ENCODE measurements at places on chromosomes 13 and 19.

DNA sequence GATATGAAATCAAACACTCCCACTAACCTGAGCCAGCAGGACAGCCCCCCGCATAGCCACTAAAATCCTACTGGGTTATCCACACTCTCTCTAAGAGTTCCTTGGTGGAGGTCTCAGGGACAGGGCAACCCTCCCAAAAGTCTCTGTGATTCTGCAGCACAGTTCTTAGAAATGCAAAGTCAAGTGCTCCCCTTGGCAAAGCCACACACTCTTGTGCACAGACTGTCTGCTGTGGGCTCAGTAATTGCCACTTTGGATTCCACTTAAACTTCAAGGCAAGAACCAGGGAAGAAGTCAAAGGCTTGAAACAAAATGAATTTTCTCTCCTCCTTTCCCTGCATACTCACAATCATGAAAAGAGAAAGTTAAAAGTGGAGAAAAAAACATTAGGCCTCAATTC, 61.5 kb downstream of the DOCK9 start:
- DNase-seq: no peak

DNA sequence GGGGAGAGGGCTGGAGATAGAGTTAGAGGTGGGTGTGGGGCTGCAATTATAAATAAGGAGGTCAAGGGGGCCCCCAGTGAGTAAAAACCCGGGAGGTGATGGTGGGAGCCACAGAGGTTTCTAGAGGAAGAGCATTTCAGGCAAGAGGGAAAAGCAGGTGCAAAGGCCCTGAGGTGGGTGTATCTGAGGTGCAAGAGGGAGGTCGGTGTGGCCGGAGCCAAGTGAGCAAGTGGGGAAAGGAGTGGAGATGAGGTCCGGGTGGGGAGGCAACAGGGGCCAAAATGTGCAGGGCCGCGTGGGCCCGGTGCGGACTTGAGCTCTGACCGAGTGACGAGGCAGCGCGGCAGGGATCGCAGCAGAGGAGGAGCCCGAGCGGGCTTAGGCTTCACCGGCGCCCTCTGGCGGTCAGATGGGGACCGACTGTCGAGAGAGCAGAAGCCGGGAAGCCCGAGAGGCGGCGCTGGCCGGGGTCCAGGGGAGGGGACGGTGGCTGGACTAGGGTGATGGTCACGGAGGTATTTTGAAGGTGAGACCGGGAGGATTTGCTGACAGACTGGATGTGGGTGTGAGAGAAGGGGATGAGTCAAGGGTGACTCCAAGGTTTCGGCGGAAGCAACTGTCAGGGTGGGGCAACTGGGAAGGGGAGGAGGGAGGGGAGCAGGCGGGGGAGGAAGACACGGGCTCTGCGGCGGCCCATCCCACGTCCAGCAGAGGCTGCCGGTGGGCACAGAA, 17.7 kb upstream of the SPACA4 start:
- DNase-seq: peak; percentile 74

GRCh38 chr13:113801289-113801961, 42.4 kb downstream of the TMEM255B start:
- DNase-seq: no peak

DNA sequence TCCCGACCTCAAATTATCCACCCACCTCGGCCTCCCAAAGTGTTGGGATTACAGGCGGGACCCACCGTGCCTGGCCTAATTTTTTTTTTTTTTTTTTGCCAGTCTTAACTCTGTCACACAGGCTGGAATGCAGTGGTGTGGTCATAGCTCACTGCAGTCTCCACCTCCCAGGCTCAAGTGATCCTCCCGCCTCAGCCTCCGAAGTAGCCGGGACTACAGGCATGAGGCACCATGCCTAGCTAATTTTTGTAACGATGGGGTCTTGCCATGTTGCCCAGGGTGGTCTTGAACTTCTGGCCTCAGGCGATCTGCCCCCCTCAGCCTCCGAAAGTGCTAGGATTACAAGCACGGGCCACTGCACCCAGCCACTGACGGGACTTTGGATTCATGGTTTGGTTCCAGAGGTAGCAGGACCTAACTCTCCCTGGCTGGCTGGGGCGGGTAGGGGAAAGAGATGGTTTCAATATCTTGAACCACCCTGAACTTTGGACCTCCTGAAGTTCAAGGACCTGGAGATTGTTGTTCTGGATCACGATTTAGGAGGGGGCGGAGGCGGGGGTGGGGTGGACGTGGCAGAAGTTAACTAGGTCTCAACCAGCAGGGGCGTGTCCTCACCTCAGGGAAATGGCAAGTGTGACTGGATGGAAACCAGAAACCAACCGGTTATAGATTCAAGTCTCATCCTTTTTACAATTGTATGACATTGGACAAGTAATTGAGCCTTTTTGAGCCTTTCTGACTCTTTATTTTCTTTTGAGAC, 40.8 kb downstream of the IER2 start:
- DNase-seq: no peak

DNA sequence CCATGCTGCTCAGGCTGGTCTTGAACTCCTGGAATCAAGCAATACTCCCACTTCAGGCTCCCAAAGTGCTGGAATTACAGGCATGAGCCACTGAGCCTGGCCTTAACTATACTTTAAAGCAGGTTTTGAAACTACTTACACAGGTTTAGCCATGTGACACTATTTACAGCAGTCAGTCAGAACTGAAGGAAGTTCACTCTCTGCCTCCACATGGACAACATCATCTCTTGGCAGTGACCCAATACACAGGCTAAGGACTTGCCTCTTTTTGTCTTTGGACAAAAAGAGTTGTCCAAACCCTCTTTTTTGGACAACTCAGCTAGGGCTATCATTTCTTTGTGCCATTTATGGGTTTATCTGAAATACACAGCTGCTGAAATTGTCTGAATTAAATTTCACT, 89.0 kb upstream of the CLDN10 start:
- no peak for DNase-seq

- DNase-seq: peak; percentile 18
Observed at GRCh38 chr19:50008532-50008931, 16.6 kb downstream of the VRK3 start.

- peak; percentile 78 for DNase-seq
Observed at GRCh38 chr13:30745906-30746686, 10.8 kb downstream of the ALOX5AP start.

GRCh38 chr19:30163663-30164062, 208.5 kb upstream of the ZNF536 start:
- DNase-seq: no peak

- peak; percentile 78 for DNase-seq
Observed at GRCh38 chr19:11091703-11092153, 2.5 kb downstream of the LDLR start.

GRCh38 chr13:96991072-96991471, 3.2 kb downstream of the OXGR1 start:
- no peak for DNase-seq

GRCh38 chr19:51712461-51713081, 11.2 kb downstream of the HAS1 start:
- peak; percentile 52 for DNase-seq

- DNase-seq: no peak
Observed at GRCh38 chr19:17246681-17247425, 1.1 kb upstream of the NR2F6 start.

DNA sequence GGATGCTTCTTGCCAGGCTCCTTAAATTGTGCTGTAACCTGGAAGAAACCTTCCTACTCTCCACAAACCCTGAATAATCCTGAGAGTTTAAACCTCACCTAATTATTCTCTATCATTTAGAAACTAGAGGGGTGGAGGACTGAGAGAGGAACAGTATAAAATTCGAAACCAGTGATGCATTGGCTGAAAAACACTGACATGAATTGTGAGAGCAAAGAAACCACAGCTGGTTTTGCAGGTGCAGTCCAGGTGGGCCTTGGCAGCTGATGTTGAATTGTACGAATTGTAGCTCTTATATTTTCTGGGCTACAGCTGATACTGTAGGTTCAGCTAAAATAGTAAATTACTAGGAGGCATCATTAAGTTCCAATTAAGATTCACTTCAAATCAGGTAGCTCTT, 227.0 kb upstream of the SLITRK5 start:
- DNase-seq: no peak

GRCh38 chr13:95226932-95227695, 74.1 kb downstream of the ABCC4 start:
- DNase-seq: no peak

- DNase-seq: peak; percentile 28
Observed at GRCh38 chr13:45367358-45367757, 26.4 kb upstream of the TPT1 start.

DNA sequence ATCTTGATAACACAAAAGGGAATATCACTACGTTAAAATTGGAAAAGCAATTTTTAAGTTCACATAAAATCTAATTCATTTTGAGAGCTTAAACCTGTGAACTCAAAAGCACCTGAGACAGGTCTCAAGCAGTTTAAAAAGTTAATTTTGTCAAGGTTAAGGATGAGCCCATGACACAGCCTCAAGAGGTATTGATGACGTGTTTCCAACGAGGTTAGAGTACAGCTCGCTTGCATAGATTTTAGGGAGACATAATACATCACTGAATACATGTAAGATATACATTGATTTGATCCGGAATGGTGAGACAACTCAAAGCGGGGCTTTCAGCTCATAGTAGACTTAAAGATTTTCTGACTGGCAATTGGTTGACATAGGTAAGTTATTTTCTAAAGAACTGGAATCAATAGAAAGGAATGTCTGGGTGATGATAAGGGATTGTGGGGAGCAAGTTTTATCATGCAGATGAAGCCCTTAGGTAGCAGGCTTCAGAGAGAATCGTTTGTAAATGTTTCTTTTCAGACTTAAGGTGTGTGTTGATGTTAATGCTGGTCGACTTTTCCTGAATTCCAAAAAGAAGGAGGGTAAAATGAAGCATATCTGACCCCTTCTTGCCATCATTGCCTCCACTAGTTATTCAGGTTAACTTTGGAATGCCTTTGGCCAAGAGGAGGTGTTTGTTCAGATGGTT, 2890.6 kb downstream of the PCDH9 start:
- DNase-seq: no peak

DNA sequence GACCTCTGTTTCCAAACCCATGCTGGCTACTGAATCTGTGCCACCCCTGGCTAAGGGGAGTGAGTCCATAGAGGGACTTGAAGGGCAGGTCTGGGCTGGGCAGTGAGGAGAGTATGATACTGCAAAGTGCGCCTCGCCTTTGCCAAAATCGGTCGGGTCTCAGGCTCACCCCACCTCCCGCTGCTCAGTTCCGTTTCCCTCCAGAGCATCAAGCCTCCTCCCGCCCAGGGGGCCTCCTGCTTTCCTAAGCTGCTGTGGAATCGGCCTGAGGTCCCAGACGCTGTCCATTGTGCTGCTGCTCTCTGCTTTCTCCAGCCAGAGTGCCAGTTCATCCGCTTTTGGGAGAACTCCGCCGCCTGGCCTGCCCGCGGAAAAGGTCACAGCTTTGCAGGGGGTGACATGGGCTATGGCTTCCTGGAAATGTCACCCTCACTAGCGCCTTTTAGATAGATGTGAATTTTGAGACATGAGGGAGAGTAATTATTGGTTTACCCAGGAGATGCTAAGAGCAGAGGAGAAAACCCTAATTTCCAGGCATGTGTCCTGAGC, 1418.4 kb downstream of the UQCRFS1 start:
- peak; percentile 42 for DNase-seq

DNA sequence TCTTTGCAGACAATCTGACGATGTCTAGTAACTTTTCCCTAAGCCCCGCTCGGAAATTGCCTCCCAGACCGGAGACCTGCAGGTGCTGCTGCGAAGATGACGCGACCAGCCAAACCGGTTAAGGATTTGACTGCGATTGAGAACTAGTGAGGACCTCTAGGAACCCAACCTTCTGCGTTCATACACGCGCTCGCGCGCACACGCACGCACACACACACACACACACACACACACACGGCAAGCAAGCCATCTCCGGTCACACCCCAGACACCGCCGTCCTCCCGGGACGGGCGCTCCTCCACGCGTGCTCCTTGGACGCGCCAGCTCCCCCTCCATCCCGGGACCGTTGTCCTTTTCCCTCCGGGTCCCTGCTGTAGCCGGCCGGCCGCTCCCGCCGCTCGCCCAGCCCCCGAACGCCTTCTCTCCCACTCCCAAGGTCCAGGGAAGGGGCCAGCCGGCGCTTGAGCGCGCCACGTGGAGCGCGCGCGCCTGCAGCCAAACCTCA, 1.2 kb downstream of the TBC1D4 start:
- DNase-seq: no peak

DNA sequence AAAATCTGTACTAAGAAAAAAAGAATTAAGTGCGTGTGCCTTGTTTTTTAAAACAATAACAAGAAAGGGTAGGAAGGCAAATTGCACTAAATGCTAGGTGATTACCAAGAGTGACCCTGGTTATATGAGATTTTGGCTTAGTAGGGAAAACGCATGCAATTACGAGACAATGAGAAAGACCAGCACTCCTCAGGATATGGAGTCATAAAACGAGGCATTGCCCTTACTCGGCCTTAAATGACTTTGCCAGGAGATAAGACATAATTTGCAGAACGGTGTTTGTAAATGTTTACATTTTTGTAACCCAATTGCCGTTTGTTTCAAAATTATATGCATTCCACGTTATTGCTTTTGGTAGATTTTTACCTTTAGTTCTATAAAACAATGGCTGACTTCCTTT, 179.8 kb downstream of the RBM26 start:
- DNase-seq: no peak

DNA sequence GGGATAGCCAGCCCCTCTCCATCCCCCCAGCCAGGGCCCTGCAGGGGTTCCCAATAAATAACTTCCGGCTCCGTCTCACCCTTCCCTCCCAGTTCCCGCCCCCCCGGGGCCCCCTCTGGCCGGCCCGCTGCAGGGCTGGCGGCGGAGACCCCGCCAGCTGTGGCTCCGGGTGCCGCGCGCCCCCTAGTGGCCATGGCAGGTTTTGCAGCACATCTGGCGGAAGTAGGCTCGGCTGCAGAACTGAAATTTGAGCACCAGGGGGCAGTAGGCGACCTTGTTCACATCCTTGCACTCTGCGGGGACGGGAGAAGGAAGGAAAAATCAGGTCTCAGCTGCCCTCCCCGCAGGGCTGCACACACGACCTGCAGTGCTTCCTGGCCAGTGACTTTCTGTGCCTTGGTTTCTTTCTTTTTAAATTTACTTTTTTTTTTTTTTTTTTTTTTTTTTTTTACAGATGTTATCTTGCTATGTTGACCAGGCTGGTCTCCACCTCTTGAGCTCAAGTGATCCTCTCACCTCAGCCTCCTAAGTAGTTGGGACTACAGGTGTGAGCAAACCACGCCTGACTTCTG, 3.6 kb upstream of the MYO1F start:
- peak; percentile 81 for DNase-seq
